ENCODE measurements at places on chromosomes 13 and 19. TPM values are rescaled to one million over a fixed set of nuclear protein-coding genes. Genes with fewer than 3 reads are reported as not detected.

- no peaks in the 10 kb centered on the region for H3K4me1 ChIP-seq
- no peak overlapping the region for H3K4me3 ChIP-seq
- no peak for DNase-seq
- no peaks in the 10 kb centered on the region for H3K27me3 ChIP-seq
- H3K36me3 ChIP-seq, result no peaks in the 10 kb centered on the region
These were observed 1.3 kb downstream of the CCDC159 start for GRCh38 chr19:11347546-11348039.

The SLC8A2 gene
- 0.23 TPM for total RNA-seq

GRCh38 chr19:2149980-2150793, 1.2 kb downstream of the AP3D1 start:
- peak overlapping the region; percentile 71 for H3K4me3 ChIP-seq
- no peaks in the 10 kb centered on the region for H3K36me3 ChIP-seq
- H3K4me1 ChIP-seq, result no peaks in the 10 kb centered on the region
- H3K27me3 ChIP-seq, result no peaks in the 10 kb centered on the region

- DNase-seq, result no peak
- H3K4me3 ChIP-seq, result no peak overlapping the region
- no peaks in the 10 kb centered on the region for H3K27me3 ChIP-seq
- H3K36me3 ChIP-seq, result no peaks in the 10 kb centered on the region
- no peak overlapping the region for H3K27ac ChIP-seq
- peaks cover 7% of the 10 kb centered on the region for H3K4me1 ChIP-seq
These were observed 58.3 kb downstream of the MBNL2 start for GRCh38 chr13:97280478-97280877.

The ZNF285 gene
- 3.1 TPM for total RNA-seq

GRCh38 chr19:8393871-8394250, 3.7 kb downstream of the RAB11B start:
- H3K4me1 ChIP-seq, result no peaks in the 10 kb centered on the region
- H3K27me3 ChIP-seq, result no peaks in the 10 kb centered on the region
- no peak for DNase-seq

GRCh38 chr13:113964251-113964995, 9.5 kb downstream of the C13orf46 start:
- no peaks in the 10 kb centered on the region for H3K36me3 ChIP-seq
- H3K4me3 ChIP-seq, result no peak overlapping the region
- no peak overlapping the region for H3K27ac ChIP-seq
- H3K27me3 ChIP-seq, result no peaks in the 10 kb centered on the region
- DNase-seq, result peak; percentile 37

- no peak overlapping the region for H3K27ac ChIP-seq
- DNase-seq, result no peak
- H3K27me3 ChIP-seq, result no peaks in the 10 kb centered on the region
- no peaks in the 10 kb centered on the region for H3K4me1 ChIP-seq
These were observed 12.1 kb upstream of the DACH1 start for GRCh38 chr13:71879129-71879535.

DNA sequence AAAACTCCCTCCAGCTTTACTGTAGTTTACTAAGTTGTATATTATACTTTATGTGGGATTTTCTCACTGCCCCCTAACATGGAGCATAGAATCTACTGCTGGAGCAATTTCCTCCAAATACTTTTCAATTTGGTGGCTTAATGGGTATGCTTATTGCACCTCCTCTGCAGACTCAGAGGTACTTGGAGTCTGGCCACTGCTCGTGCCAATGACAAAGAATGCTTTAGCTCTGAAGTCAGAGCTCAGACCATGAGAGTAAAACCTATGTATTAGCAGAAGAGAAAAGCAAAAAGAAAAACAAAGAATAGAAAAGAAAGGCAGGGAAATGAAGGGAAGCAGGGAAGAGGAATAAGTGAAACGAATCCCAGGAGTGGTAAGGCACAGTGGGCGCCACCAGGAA, 71.9 kb downstream of the SUCLA2 start:
- H3K27me3 ChIP-seq, result no peaks in the 10 kb centered on the region
- no peak for DNase-seq
- H3K27ac ChIP-seq, result no peak overlapping the region
- no peaks in the 10 kb centered on the region for H3K4me1 ChIP-seq

DNA sequence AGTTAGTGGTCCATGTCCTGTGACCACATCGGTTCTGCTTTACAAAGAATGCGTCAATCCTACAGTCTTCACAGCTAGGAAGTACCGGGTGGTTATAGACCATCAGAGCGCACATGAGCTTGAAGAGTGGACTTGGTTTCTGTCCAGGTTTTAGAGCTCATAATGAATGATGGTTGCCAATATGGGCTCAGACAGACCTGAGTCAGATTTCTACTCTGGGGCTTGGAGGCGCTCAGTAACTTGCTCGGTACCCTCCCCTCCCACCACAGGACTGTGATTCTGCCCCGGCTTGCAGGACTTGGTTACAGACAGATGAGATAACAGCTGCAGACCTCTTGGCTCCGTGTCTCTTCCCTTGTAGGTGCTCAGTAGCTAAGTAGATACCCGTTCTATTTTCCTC, 284.7 kb downstream of the TSHZ3 start:
- H3K4me3 ChIP-seq, result no peak overlapping the region
- no peaks in the 10 kb centered on the region for H3K27me3 ChIP-seq
- H3K4me1 ChIP-seq, result no peaks in the 10 kb centered on the region
- H3K27ac ChIP-seq, result no peak overlapping the region
- no peaks in the 10 kb centered on the region for H3K36me3 ChIP-seq

- no peaks in the 10 kb centered on the region for H3K27me3 ChIP-seq
- H3K4me3 ChIP-seq, result no peak overlapping the region
- H3K4me1 ChIP-seq, result no peaks in the 10 kb centered on the region
- H3K36me3 ChIP-seq, result no peaks in the 10 kb centered on the region
- no peak for DNase-seq
These were observed 56.8 kb upstream of the GTF3A start for GRCh38 chr13:27367570-27367969.

- H3K36me3 ChIP-seq, result no peaks in the 10 kb centered on the region
- no peaks in the 10 kb centered on the region for H3K4me1 ChIP-seq
- no peaks in the 10 kb centered on the region for H3K27me3 ChIP-seq
- H3K27ac ChIP-seq, result no peak overlapping the region
- no peak for DNase-seq
These were observed 181.7 kb downstream of the UQCRFS1 start for GRCh38 chr19:29031216-29031615.

The TRIM28 gene
- 167 TPM for total RNA-seq

The KIR3DL1 gene
- not detected for total RNA-seq

DNA sequence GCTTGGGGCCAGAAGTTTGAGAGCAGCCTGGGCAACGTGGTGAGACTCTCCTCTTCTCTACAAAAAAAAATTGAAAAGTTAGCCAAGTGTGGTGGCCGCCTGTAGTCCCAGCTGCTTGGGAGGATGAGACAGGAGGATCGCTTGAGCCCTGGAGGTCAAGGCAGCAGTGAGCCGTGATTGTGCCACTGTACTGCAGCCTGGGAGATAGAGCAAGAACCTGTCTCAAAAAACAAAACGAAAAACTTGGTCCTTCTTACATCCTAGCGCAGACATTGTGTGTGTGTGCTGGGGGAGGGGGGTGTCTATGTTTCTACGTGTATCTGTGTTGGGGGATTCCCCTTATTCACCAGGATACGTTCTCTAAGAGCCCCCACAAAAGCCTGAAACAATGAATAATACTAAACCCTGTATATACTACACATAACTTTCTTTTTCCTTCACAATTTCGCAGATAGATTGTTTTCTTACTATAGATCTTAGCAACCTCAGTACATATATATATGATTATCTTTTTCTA, 7.9 kb downstream of the AXL start:
- H3K4me3 ChIP-seq, result no peak overlapping the region
- no peaks in the 10 kb centered on the region for H3K36me3 ChIP-seq
- H3K4me1 ChIP-seq, result no peaks in the 10 kb centered on the region

The C19orf33 gene
- 2.0 TPM for total RNA-seq

GRCh38 chr13:27868641-27869435, 51.0 kb upstream of the PDX1 start:
- H3K27ac ChIP-seq, result no peak overlapping the region
- no peaks in the 10 kb centered on the region for H3K36me3 ChIP-seq
- DNase-seq, result no peak
- H3K4me3 ChIP-seq, result no peak overlapping the region
- no peaks in the 10 kb centered on the region for H3K4me1 ChIP-seq
- H3K27me3 ChIP-seq, result no peaks in the 10 kb centered on the region

GRCh38 chr13:90751026-90751425, 596.5 kb upstream of the MIR17HG start:
- no peaks in the 10 kb centered on the region for H3K36me3 ChIP-seq
- no peak overlapping the region for H3K27ac ChIP-seq
- H3K4me3 ChIP-seq, result no peak overlapping the region
- H3K27me3 ChIP-seq, result no peaks in the 10 kb centered on the region
- H3K4me1 ChIP-seq, result no peaks in the 10 kb centered on the region

DNA sequence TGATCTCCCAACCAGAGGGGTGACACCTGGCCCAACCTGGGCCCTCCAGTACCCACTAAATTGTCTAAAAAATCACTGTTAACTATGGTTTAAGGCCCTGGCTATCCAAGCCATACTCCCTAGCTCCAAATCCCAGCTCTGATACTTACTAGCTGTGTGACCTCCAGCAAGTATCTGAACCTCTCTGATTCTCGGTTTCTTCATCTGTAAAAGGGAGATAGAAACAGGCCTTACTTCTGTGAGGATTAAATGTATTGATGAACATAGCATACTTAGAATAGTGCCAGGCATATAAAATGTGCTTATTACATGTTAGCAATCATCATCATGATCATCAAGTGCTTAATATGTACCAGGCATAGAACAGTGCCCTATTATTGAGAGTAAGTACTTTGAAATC, 4.7 kb downstream of the LRFN1 start:
- no peaks in the 10 kb centered on the region for H3K27me3 ChIP-seq
- DNase-seq, result no peak
- H3K4me1 ChIP-seq, result no peaks in the 10 kb centered on the region
- H3K4me3 ChIP-seq, result no peak overlapping the region
- no peaks in the 10 kb centered on the region for H3K36me3 ChIP-seq
- no peak overlapping the region for H3K27ac ChIP-seq

DNA sequence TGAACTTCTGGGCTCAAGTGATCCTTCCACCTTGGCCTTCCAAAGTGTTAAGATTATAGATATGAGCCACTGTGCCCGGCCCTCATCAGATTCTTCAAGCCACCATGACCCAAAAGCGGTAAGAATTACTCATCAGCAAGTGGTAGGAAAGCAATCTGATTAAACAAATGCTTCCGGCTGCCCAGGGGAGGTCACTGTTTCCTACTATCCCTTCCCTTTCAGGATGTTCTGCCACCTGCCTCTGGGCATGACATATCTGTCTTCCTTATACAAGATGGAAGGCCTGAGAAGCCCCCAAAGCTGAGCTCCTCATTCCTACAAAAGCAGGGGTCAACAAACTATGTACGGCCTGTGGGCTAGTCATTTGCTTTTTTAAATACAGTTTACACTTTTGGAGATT, 7.0 kb downstream of the ABHD8 start:
- no peaks in the 10 kb centered on the region for H3K27me3 ChIP-seq
- no peak overlapping the region for H3K27ac ChIP-seq
- no peak for DNase-seq
- H3K4me3 ChIP-seq, result no peak overlapping the region
- H3K4me1 ChIP-seq, result no peaks in the 10 kb centered on the region

The LILRA2 gene
- total RNA-seq, result 3.7 TPM

The NCAN gene
- total RNA-seq, result not detected

The ACP4 gene
- not detected for total RNA-seq

The S1PR2 gene
- total RNA-seq, result 9.8 TPM

DNA sequence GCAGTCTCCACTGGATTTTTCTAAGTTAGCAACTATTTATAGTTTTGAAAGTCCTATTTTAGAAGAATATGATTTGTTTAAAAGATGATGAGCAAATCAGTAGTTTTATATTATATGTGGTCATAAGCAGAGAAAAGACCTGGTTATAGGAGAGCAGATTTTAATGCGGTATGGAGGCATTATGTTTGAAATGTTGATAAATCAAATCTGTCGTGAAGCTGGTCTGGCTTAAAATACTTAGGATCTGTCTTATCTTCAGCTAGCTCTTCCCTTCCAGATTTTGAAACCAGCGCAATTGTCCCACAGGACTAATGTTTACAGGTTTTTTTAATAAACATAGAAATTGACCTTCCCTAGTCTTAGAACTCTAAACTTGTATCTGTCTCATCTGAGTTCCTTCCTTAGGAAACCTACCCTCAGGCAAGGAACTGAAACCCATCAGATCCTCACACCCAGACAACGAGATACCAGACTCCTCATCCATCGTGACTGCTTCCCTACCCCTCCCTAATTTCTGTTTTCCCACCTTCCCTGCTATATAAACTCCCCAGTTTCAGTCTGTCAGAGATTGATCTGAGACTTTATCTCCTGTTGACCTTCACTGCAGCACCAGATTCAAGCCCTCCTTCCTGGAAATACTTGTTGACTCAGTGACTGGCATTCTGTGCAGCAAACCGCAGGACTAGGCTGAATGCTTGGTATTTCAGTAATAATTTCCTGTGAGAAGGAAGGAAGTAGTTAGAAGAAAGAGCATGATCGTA, 37.8 kb upstream of the CXCL17 start:
- no peaks in the 10 kb centered on the region for H3K27me3 ChIP-seq
- no peaks in the 10 kb centered on the region for H3K4me1 ChIP-seq
- no peak overlapping the region for H3K4me3 ChIP-seq
- H3K36me3 ChIP-seq, result no peaks in the 10 kb centered on the region

DNA sequence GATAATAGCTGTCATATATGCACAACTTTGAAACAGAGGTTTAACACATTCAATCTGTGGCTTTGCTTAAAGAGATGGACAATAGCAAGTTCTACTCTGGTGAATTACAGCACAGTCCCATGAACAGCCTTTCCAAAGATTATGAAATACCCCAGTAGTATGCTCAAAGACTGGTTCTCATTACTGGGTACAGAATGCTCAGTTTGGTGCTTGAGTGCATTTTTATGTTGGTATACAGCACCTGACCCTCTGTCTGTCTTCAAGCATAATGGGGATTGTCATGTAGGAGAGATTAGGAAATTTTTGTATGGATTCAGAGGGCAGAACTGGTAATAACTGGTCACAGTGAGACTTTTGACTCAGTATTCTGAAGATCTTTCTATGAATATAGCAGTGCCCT, 7.6 kb downstream of the LMO7 start:
- H3K4me1 ChIP-seq, result no peaks in the 10 kb centered on the region
- no peak overlapping the region for H3K27ac ChIP-seq
- H3K36me3 ChIP-seq, result peaks cover 3% of the 10 kb centered on the region
- H3K4me3 ChIP-seq, result no peak overlapping the region

- no peak overlapping the region for H3K4me3 ChIP-seq
- no peaks in the 10 kb centered on the region for H3K36me3 ChIP-seq
- H3K27me3 ChIP-seq, result no peaks in the 10 kb centered on the region
- H3K4me1 ChIP-seq, result no peaks in the 10 kb centered on the region
These were observed 446.9 kb downstream of the COG6 start for GRCh38 chr13:40102360-40102727.

GRCh38 chr13:37413161-37413560, 185.4 kb downstream of the POSTN start:
- no peaks in the 10 kb centered on the region for H3K36me3 ChIP-seq
- no peak overlapping the region for H3K4me3 ChIP-seq
- H3K27ac ChIP-seq, result no peak overlapping the region
- no peaks in the 10 kb centered on the region for H3K27me3 ChIP-seq

- H3K4me1 ChIP-seq, result no peaks in the 10 kb centered on the region
- H3K27ac ChIP-seq, result no peak overlapping the region
- no peaks in the 10 kb centered on the region for H3K27me3 ChIP-seq
- no peak for DNase-seq
- no peaks in the 10 kb centered on the region for H3K36me3 ChIP-seq
- H3K4me3 ChIP-seq, result peak overlapping the region; percentile 99
These were observed 7.7 kb upstream of the NFIC start for GRCh38 chr19:3358689-3359014.
